ENCODE measurements at places on chromosomes 2 and 18.
A peak's percentile ranks its signal among the peaks of the same experiment; 100 is the strongest.

DNA sequence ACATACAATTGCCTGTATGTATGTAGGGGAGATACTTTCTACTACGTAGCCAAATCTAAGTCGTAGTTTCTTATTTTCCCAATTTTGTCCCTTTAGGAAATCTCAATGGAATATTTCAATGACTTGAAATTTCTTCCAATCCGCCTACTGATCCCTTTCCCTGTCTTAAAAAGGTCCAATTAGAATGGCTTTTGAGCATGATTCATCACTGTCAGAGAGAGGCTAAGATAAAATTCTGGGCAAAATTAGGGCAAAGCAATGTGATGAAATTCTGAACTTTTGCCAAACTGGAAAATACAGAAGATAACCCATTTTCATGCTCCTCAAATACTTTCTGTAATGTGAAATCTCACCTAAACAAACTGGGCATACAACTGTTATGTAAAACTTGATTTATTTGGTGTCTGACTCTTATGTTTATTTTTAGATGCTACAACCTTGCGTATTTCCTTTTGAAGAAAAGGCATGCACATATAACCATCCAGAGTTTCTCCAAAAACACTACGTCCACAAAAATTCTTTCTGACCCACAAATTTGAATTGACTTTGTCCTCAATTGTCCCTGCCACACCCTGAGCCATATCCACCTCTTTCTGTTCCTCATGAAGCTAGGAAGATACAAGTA, 147.1 kb downstream of the IKZF2 start:
- DNase-seq, result no peak

- DNase-seq, result no peak
Measured at GRCh38 chr18:58195278-58195765, 151.3 kb downstream of the NEDD4L start.

- peak; percentile 73 for DNase-seq
Measured at GRCh38 chr2:168118733-168119514, 128.5 kb downstream of the STK39 start.

DNA sequence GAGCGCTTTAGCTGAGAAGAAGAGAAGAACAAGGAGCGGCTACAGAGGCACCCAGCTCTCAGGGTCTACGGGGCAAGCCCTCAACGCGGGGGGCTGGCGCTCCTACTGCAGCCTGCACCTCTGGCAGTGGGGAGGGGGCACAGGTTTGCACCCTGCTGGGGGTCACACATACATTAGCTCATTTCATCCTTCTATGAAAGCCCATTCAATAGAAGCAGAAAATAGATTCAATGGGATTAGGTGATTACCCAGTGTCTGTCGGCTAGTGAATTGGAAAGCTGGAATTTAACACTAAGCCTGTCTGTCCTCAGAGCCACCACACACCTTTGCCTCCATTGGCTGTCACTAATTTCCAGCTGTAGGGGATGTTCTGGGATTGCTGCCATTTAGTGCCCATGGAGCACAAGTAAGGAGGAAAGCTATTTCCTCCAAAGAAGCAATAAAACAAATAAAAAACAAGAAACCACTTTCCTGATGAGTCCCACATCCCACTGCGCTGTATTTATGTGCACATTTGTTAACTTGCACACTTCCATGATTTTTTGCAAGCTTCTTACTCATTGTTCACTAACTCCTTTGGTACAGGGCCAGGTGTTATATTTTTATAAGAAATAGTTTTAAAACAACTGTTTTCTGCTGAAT, 319.6 kb upstream of the REV1 start:
- peak; percentile 21 for DNase-seq

GRCh38 chr2:163157411-163157810, 318.8 kb upstream of the KCNH7 start:
- peak; percentile 27 for DNase-seq

- no peak for DNase-seq
Measured at GRCh38 chr2:37427241-37427640, 82.8 kb downstream of the QPCT start.

DNA sequence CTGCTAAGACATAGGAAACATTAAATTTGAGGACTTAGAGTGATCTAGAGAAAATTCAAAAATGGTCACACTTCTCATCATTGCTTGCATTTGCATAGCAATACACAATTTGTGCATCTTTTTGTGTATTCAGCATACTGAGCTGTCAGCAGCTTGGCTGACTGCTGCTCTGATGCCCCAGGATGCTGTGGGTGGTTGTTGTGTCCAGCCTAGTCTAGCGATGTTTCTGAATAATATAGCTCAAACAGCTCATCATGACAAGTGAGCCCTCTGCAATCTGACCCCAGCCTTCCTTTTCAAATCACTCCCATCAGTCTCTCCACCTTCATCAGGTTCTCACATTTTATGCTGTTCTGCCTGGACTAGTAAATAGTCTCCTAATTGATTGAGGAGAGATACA, 483.7 kb upstream of the SPHKAP start:
- no peak for DNase-seq

GRCh38 chr2:153474407-153474806, 4.2 kb downstream of the RPRM start:
- no peak for DNase-seq

DNA sequence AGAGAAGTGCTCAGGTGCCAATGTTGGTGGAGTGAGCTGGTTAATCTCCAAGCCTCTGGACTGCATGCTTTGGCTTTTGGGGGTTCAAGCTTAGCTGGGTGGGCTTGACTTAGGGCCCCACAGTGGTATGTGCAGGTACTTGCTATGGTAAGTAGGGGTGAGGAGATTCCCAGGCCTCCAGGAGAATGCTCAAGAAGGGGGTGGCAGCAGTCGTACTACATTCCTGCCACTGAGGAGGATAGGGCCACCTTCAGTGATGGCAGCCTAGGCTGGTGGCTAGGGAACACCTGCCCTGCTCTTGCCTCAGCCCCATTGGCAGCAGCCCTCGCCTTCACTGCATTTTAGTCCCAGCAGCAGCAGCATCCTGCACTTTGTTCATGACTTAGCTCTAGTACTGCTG, 55.6 kb upstream of the MYL1 start:
- DNase-seq, result no peak

DNA sequence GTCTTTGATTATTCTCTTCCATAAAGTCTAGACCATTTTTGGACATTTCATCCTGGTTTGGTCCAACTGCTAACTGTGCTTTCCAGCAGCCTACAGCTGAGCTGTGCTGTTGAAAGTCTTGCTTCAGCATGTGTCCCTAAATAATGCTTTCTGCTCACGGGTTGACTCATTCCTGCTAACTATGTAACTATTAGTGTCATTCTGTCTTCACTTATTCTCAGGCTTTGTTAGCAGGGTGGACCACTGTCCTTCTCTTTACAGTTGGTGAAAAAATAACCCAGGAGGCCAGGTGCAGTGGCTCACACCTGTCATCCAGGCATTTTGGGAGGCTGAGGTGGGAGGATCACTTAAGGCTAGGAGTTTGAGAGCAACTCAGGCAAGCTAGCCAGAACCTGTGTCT, 8.9 kb downstream of the ADAM23 start:
- no peak for DNase-seq

DNA sequence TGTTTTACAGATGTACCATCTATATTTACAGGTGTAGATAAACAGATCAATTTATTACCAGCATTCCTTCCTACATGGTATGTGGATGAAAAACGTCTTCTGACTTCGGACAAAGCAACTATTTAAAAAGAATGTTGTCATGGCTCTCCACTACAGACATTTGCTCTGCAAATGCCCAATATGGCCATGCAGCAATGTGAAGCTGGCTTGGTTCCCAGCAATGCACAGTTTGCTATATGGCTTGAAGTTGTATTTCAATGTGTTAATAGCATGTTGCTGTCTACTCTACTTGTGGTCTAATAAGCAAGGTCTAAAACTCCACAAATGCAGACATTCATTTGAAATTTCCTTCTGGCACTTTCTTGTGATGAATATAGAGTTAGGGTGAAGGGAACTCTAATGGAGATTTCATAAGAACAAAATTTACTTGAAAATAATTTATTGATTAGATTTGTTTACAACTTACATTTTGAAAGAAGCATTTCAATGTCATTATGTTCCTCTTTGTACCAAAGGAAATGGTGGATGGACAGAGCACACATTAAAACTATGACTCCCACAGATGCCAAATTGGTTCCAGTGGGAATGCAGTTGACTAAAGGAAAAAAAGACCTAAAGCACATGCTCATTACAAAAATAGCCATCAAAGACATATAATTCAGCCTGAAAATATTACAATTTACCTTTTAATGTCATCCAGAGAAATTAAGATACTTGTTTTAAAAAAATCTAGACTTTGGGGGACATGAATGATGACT, 234.0 kb downstream of the DYM start:
- peak; percentile 83 for DNase-seq

- peak; percentile 76 for DNase-seq
Measured at GRCh38 chr2:45494275-45494977, 116.6 kb downstream of the SRBD1 start.

DNA sequence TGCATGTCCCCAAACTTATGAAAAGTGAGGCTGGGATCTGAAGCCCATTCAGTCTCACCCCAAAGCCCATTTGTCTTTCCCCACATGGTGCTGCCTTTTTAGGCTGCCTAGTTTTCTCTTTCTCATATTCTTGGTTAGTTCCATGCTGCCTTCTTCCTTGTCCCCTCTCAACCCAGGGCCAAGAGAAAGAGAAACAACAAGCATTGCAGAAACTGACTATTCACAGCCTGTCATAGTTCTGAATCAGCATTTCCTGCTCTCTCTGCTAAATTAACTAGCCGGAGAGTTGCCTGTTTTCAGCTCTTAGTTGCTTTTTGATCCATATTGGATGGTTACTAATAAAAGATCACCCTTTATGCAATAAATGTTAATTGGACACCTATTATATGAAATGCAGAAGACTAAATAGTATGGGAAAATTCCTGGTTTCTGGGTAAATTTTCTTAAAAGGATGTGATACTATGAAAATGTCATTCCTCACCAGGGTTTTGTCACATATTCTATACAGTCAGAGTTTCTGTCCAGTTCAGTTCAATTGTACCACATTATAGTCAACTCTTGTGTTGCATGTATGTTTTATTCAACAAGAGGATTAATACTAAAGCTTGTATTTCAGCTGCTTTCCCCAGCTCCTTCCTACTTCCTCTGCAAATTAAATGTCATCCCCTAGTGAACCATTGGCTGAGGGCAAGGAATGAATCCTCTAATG, 246.5 kb downstream of the GALR1 start:
- no peak for DNase-seq

- DNase-seq, result no peak
Measured at GRCh38 chr2:169739351-169739750, 5.7 kb downstream of the KLHL23 start.

All from fibroblast of skin of scalp (primary cell).